ENCODE measurements at places on chromosomes 3 and 15.
A peak's percentile ranks its signal among the peaks of the same experiment; 100 is the strongest.

DNA sequence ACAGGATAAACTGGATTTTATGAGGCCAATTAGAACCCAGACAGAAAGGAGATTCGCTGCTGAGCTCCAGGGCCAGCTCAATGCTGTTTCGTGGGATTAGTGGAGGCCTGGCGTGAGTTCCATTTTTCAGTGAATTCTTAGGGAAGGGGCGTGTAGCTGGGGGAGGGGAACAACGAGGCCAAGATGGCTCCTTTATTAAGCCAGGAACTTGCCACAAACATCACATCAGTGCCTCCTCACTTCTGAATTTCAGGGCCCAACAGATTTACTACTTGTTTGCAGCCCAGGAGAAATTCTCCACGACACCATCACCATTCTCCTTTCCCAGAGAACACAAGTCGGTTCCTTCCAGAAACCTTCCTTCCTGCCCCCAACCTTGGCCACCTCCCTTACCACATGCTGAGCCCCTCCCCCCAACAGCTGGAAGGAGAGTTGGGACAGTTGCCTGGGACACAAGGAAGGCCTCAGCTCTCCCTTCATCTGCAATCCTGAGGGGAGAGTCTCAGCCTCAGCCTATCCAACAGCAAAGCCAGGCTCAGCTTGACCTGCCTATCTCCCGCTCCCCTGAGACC lies 5.8 kb downstream of the IGDCC4 start:
- DNase-seq = peak; percentile 72

- no peak for DNase-seq
These were observed 674 bp downstream of the SERP1 start for GRCh38 chr3:150545419-150546225.

- DNase-seq = no peak
These were observed 39.6 kb downstream of the CCDC54 start for GRCh38 chr3:107416886-107417285.

DNA sequence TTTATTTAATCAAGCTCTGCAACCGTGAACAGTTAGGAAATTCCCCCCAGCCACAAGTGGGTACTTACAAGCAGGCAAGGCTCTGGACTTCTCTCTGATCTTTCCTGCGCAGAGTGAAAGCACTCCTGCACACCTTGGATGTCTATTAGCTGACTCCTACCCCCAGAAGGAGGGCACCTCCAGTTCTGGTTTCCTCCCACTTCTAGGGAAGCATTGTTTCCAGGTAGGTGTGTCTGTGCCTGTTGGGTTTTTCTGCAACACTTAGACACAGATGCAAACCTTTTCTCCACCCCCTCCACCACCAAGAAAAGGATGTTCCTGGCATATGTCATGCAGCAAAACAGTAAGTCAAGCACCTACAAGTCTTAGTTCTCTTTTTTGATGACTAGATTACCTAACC lies at the start of gene ZBED2:
ZBED2 (minus strand) TSS at position 115 of the 400 bp plus-strand sequence. CDS start 1,145 bp downstream, outside the sequence.
- DNase-seq = no peak

GRCh38 chr3:83928391-83928790 lies 1030.4 kb upstream of the CADM2 start:
- no peak for DNase-seq

DNA sequence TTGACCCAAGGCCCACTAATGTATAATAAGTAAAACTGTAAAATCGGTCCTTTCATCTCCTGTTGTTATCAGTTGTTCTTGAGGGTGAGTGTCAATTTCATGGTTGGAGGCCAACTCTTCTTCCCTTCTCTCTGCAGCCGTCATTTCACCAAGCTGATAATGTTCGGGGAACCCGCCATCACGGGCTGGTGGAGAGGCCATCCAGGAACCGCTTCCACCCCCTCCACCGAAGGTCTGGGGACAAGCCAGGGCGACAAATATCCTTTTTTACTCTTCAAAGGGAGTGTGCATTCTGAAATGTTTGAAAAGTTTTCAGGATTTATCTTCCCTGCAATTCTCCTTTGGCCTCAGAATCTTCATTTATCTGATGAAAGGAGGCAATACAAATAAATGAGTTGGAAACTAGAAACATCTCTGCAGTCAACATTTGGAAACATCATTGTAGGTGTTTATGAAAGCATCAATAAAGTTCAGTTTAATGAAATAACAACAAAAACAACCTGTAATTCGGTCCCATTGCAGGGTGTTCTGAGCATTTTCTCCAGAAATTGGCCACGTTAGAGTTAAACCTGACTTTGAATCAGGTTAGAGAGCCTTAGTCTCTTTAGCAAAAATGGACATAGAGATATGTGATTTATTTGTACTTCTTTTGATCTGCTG lies 63.9 kb downstream of the CRTC3 start:
- DNase-seq = no peak

GRCh38 chr3:189712906-189713483 lies 81.8 kb downstream of the TP63 start:
- DNase-seq = no peak

Measured in heart left ventricle (tissue), 16 donors.